ENCODE measurements at places on chromosomes 3 and 15.

DNA sequence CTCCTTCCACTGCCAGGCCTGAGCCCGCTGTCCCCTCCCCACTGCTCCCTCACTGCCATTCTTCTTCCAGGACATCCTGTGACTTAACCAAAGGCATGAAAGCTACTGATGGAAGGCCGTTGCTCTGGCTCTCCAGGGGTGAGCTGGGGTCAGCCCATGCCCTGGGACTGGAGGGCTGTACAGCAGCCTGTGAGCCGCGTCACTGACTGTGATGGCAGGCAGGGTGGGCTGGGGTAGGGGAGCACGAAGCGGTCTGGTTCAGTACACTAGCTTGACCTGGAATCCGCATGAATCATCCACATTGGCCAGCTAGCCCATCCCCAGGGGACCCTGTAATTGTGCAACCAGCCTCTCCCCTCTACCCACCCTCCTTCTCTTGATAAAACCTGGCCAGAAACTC is 30.8 kb downstream of the CORO2B start:
- peak; percentile 88 for DNase-seq

DNA sequence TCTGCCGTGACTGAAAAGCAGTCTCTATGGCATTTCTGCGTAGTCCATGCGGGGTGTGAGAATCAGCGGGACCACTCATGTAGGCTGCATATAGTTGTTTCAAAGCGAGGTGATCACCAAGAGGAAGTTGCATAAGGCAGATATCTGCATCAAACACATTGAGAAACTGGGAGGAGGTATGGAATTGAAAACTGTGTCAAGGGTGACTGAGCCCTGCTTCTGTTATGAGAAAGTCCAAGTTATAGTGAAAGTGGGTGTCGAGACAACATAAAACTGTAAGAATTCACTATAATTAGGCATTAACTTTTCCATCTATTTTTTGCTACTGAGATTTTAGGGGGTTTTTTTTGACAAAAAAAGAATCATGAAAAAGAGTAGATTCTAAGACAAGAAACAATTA is 109.3 kb downstream of the ZIC1 start:
- DNase-seq: no peak

DNA sequence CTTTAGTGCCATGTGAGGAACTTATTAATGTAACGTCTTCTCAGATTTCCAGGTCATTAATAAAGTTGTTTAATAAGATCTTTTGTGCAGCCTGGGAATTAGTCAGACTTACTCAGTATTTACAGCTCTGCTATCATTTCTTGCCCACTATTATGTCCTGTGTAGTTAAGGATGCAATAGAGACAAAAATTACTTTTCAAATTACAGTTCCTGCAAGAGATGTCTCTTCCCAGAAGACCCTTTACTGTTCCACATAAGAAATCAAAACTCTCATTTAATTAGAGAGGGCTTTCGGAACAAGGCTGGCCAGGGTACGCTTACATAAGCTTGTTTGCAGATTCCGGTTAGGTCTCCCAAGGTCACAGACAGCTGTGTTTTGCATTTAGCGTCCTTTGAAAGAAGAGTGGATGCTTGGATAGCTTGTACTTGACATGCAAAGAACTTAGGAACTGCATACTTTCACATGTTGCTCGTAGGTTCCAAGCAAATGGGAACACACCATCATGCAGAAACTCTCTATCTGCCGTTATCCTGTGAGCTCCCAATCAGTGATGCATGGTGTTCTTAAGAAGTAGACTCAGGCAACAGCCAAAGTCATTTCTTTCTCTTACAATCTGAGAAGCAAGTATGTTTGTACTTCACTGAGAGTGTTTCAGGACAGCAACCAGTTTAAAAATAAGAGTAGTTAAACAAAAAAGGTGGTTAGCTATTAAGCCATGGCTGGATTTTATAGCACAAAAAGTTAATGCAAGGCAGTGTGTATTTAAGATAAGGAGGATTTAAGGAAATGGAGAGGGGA is 37.4 kb downstream of the FILIP1L start:
- no peak for DNase-seq

GRCh38 chr3:194326192-194326967 is 24.7 kb downstream of the CPN2 start:
- no peak for DNase-seq

DNA sequence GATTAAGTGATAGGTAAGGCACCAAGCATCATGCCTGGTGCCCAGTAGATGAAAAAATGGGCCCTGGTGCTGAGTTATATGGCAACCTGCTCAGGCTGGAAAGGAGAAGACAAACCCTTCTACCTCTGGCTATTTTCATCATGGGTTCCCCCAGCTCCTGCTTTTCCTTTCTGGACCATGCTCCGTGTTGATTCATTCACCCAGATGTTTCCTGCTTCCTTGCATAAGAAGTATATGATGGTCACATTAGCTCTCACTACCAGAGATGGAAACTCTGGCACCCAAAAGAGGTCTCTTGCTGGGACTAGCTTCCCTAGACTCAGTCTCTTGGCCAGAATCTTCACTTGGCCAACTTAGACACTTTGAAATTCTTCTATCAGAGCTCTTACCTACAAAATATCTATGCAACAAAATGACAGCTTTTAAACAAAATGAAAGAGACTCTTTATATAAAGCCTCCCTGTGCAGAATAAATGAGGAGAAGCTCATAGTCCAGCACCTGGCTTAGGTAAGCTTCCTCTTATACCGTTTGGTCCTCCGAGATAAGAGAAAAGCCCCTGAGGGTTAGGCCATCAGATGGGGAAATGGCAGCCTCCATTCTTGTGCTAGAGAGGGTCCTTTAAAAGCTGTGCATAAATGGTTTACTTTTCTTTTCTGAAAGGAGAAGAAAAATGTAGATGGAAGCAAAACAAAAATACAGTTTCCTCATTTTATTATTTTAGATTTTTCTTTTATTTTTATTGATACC is 46.8 kb upstream of the MCF2L2 start:
- DNase-seq: no peak

- DNase-seq: no peak
Observed at GRCh38 chr15:53389271-53390037, 370.0 kb downstream of the WDR72 start.

GRCh38 chr15:74769463-74770025 is 12.3 kb upstream of the CSK start:
- DNase-seq: no peak

- DNase-seq: no peak
Observed at GRCh38 chr3:75983111-75983510, 197.8 kb upstream of the ZNF717 start.

DNA sequence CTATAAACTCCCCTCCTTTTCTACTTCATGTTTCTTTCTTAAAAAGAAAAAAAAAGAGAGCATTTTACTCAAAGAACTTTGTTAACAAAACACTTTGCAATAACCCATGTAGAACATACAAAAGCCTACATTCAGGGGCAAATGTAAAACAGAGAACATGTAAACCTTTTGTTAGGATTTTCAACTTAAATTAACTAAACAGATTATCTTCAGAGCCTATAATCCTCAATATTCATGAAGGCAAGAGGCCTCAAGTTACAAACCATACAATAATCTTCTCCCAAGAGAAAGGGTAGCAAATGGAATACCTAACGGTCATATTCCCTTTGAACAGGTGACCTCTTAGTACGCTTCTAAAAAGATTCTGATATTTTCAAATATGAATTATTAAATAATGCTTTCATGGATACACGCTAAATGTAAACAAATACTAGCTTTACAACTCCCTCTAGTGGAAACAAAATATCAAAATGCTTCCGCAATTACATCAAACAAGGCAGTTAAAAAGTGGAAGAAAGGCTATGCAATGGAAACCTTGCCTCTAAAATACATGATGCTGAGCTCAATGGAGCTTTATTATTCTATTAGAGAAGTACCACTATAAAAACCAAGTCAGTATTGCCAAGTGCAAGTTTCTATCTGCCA is 9.9 kb downstream of the CEP152 start:
- no peak for DNase-seq

DNA sequence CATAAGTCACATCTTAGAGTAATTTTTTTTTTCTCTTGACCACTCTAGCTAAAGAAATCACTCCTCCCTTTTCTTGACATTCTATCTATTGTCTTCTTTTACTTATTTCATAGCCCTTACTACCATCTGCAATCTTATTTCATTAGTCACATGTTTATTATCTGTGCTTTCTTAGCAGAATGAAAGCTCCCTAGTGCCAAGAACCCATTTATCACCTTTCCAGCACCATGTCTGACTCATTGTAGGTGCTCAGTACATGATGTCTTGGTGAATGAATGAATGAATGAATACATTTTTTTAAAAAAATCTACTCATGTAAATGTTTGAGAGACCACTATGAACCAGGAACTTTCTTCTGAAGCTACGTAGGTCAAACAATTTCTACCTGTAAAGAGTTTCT is 157.2 kb downstream of the CADPS start:
- DNase-seq: no peak

GRCh38 chr3:148227534-148227933 is 470.2 kb upstream of the AGTR1 start:
- no peak for DNase-seq

DNA sequence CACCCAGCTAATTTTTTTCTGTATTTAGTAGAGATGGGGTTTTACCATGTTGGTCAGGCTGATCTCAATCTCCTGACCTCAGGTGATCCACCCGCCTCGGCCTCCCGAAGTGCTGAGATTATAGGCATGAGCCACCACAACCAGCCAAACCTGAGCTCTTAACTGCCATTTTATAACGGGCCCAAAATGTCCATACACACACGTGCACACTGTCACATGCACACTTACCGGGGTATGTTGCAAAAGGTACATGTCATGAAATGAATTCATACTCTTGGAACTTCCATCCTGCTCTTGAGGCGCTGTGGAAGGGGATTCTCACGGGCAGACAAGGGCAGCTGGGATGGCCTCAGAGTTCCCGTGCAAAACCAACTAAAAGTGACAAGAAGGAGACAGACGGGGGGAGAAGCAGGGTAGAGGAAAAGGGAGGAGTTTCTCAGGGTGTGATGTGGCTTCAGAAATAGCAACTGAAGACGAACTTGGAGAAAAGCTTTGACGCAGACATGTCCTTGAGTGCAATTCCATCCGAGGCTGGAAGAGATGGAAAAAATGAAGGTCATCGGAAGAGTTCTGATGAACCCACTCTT is 110.9 kb downstream of the BDH1 start:
- DNase-seq: no peak

DNA sequence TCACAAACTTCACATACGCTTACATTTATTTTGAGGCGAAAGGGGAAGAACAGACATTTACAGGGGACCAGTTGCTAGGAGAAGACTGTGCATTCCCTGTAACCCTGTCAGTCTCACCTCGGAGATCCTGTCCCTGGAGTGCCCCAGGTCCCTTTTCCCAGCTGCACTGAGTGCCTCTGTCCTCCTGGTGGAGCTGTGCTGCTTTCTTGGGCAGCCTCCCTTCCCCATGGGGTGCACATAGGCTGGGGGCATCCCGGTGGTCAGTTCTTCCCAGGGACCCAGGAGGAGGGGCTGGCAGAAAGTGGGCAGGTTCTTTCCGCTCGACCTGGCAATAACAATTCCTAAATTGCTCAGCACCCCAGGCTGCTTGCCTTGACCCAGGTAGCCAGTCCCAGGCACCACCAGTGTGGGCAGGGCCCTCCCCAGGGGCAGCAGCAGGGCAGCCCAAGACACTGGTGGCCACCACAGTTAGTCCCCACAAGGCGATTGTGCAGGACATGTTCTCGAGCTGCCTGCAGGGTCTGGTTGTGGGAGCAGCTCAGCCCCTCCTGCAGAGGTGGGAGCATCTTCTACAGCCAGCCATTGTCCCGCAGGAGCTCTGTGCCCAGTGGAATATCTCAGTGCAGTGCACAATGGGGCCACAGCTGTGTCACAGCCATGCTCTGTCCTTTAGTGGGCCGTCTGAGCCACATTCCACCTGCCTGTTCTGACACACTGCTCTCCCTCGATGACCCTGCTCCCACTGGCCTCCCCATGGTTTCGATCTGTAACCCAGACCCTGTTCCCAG is 36.3 kb downstream of the APBA2 start:
- peak; percentile 55 for DNase-seq

- DNase-seq: no peak
Observed at GRCh38 chr3:108123326-108123725, 32.5 kb upstream of the CD47 start.

DNA sequence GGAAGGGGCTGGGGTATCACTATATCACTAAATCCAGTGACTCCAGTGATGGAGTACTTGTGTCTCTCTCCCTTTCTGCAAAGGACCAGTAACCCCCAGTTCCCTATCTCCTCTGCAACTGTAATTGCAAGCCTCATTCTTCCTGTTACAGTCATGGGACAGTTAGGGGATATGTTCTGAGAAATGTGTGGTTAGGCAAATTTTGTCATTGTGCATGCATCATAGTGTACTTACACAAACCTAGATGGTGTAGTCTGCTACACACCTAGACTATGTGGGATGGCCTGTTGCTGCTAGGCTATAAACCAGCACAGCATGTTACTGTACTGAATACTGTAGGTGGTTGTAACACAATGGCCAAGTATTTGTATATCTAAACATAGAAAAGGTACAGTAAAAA is 2.2 kb downstream of the VPS8 start:
- no peak for DNase-seq

DNA sequence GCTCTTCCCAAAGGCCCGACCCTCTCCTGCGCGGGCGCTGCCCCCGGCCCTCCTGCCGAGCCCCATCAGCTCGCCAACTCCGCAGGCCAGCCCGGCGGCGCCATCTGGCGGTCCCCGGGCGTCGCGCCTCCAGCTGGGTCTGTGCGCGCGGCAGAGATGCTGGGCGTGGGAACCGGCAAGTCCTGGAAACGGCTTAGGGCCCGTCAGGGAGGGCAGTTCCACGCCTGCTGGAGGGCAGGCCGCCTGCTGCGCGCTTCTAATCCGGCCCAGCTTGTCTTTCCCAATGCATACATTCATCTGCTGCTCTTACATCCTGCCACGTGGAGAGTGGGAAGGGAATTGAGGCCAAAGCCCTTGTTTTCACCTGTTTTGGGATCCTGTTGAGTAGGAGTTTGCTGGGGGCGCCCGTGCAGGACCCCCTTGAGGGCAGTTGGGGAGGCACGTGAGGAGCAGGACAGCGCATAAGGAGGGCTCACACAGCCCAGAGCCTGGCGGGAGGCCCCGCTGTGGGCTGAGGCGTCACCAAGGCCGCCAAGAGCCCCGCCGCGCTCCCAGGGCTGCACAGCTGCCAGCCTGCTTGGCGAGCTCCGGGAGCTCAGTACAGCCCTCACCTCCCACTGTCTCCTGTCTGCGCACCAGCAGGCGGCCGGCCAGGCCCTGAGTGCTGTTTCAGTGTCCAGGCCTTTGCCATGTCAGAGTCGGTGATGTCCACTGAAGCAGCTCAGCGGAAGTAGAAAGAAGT is 165.6 kb downstream of the NSMCE3 start:
- no peak for DNase-seq

DNA sequence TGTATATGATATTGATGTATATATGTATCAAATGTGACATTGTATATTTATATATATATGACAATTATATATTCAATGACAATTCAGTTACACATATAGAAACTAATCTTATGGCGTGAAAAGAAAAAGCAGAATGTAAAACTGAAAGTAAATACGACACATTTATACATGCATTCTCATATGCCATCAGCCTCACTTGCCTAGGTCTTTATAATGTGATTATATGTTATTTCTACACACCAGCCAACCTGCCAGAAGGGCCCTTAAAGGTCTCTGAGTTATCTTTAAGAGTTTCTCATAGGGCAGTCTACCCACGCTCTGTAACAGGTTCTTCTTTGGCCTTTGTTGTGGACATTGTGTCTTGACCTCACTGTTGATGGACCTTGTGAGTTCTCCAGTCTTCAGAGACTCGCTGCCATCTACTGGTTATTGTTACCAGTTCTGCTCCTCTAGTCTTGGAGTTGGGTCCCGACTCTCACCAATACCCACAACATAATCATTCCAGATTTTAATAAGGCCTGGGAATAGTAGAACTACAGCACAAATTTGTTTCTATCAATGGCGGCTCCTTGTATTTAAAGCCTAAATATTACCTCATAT is 371.5 kb upstream of the GOLIM4 start:
- no peak for DNase-seq

GRCh38 chr15:31954374-31955172 is 75.7 kb upstream of the CHRNA7 start:
- no peak for DNase-seq

Measured in tibial artery (tissue), 4 donors.